Hepatocyte (in vitro differentiated cells): ENCODE measurements at places on chromosomes 16 and 17.

DNA sequence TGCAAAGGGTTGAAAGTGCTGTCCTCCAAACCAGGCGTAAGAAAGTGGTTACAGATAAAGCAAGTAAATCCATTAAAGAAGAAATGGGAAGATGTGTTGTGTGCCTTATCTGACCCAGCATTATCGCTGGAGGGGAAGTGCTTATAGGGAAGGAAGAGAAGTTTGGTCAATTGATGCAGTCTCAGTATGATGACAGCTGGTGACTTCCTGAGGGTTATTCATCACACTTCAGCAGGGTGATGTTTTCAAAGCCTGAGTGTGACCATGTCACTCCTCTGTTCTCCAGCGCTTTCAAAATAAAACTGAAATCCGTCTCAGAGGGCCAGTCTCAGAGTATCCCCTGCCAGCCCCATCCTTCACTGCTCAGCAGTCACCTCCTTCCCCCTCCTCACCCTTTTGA lies 505.4 kb upstream of the RBFOX1 start:
- no peak overlapping the region for H3K4me3 ChIP-seq
- H3K27ac ChIP-seq = no peak overlapping the region
- no peaks in the 10 kb centered on the region for H3K36me3 ChIP-seq
- DNase-seq = no peak

- H3K36me3 ChIP-seq = no peaks in the 10 kb centered on the region
- H3K27ac ChIP-seq = no peak overlapping the region
- no peak overlapping the region for H3K4me3 ChIP-seq
- peak; percentile 78 for DNase-seq
- no peaks in the 10 kb centered on the region for H3K4me1 ChIP-seq
- no peaks in the 10 kb centered on the region for H3K27me3 ChIP-seq
Observed at GRCh38 chr17:63405741-63406261, 40.3 kb downstream of the CYB561 start.

DNA sequence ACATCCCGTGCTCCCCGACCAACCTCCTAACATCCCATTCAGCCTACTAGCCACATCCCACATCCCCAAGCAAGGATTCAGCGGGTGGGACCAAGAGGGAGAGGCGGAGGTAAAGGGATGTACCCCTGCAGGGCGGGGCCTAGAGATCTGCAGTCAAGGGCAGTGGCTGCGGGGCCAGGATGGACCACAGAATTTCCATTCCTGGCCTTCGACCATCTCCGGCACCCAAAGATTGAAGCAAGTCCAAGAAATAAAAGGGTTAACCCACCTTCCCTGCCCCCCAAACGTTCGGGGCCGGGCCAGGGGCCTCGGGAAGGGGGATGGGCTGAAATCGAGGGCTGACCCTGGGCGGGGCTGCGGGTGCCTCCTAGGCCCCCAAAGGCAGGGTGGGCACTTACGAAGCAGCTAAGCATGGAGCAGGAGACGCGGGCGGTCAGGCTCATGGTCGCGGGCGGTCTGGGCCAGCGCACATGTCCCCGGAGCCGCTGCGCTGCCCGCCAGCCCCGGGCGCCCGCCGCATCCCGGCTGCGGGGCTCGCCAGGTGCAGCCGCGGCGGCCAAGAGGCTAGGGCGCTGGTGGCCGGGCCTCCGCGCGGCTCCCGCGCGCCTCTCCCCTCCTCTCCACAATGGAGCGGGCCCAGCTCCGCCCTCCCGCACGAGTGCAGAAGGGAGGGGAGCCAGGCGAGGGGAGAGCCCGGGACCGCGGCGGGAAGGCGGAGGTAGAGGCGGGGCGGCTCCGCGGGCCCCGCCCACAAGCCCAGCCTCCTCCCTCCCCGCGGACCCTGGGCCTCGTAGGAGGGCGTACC lies at the start of gene MTMR4:
Gene MTMR4 (minus strand): TSS at position 674 of the 805 bp plus-strand sequence. CDS start 231 bp downstream, at position 443.
- DNase-seq = peak; percentile 94
- no peaks in the 10 kb centered on the region for H3K27me3 ChIP-seq
- peak within 1 kb of the TSS; percentile 68 for H3K4me3 ChIP-seq
- peak within 1 kb of the TSS; percentile 94 for H3K27ac ChIP-seq
- peaks cover 20% of the 10 kb centered on the region for H3K4me1 ChIP-seq

GRCh38 chr17:5793157-5793556 lies 208.8 kb upstream of the NLRP1 start:
- H3K4me1 ChIP-seq = no peaks in the 10 kb centered on the region
- no peak overlapping the region for H3K27ac ChIP-seq
- peaks cover 12% of the 10 kb centered on the region for H3K27me3 ChIP-seq
- no peak overlapping the region for H3K4me3 ChIP-seq
- no peak for DNase-seq
- H3K36me3 ChIP-seq = no peaks in the 10 kb centered on the region

- no peaks in the 10 kb centered on the region for H3K27me3 ChIP-seq
- peak overlapping the region; percentile 76 for H3K27ac ChIP-seq
- H3K4me1 ChIP-seq = peaks cover 51% of the 10 kb centered on the region
- no peak overlapping the region for H3K4me3 ChIP-seq
Observed at GRCh38 chr17:78272181-78272913, 40.9 kb downstream of the TMEM235 start.

DNA sequence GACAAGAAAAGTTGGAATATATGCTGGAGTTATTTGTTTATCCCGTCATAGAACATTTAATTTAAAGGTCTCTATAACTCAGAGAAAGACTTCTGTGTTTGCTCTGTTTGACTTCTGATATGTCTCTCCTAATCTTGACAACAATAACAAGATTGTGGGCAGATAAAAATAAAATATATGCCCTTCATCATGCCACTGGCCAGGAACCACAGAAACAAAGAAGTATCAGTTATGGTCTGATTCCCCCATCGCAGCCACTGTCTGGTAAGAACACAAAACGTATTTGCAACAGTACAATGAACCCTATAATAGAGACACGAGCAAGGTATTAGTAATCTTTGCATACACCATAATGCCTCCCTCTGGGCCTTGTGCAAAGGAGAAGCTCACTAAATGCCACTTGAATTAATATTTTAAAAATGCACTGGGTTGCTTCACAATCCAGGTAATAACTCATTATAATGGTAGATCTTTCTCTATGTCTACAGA lies 1498.3 kb downstream of the CDH11 start:
- H3K36me3 ChIP-seq = no peaks in the 10 kb centered on the region
- H3K4me3 ChIP-seq = no peak overlapping the region
- H3K27me3 ChIP-seq = no peaks in the 10 kb centered on the region
- no peak for DNase-seq
- no peaks in the 10 kb centered on the region for H3K4me1 ChIP-seq
